Muscle of leg (tissue), 16 donors: ENCODE measurements at places on chromosomes 16 and 17. TPM values are rescaled to one million over a fixed set of nuclear protein-coding genes. Genes with fewer than 3 reads are reported as not detected.
A peak's percentile ranks its signal among the peaks of the same experiment; 100 is the strongest.

DNA sequence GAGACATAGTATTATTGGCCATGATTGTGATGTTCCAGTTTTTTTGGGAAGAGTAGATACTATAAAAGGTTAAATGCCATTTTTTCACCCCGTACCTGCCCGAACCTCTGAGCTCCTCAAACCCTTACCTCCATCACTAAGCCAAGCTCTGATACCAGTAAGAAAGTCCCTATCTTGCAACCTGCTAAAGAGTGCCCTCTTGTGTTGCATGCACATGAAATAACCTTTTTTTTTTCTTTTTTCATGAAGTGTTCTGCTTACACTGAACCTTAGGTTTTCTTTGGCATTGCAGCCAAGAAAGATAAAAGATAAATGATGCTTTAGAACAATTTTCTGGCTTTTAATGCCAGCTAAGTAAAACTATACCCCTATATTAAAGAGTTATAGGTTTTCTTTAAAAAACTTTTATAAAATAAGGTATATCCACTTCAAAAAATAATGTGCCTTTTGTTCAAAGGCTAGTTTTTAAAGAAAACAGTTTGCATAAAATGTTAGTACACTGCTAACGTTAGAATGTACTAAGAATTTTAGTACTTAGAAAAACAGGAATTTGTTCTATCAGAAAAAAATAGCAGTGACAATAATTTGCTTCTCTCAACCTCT lies 295.3 kb upstream of the PMFBP1 start:
- H3K4me1 ChIP-seq, result no peaks in the 10 kb centered on the region
- H3K4me3 ChIP-seq, result no peak overlapping the region
- no peaks in the 10 kb centered on the region for H3K36me3 ChIP-seq
- H3K27me3 ChIP-seq, result no peaks in the 10 kb centered on the region
- peak; percentile 39 for DNase-seq

GRCh38 chr17:67323445-67323844 lies 42.9 kb downstream of the PSMD12 start:
- H3K36me3 ChIP-seq, result no peaks in the 10 kb centered on the region
- H3K27ac ChIP-seq, result no peak overlapping the region
- H3K27me3 ChIP-seq, result no peaks in the 10 kb centered on the region
- no peak for DNase-seq
- H3K4me1 ChIP-seq, result no peaks in the 10 kb centered on the region

DNA sequence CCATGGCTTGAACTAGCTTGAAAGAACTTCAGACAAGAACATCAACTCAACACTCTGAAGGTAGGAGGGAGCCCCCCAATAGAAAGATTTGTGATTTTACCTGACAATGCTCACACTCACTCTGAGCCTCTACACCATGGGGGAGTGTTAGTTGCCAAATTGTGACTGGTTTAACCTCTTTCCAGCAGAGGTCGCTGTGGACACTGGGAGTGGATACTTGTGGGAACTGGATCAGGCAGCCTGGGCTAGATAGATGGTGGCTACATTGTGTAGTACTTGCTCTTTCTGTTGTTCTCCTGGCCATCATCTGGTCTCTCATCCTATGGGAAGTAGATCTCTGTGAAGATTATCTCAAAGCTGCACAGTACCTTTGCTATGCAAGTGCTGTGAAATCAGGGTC lies 2.9 kb downstream of the SMPD3 start:
- no peak overlapping the region for H3K4me3 ChIP-seq
- H3K4me1 ChIP-seq, result peaks cover 22% of the 10 kb centered on the region
- peaks cover 28% of the 10 kb centered on the region for H3K27me3 ChIP-seq

DNA sequence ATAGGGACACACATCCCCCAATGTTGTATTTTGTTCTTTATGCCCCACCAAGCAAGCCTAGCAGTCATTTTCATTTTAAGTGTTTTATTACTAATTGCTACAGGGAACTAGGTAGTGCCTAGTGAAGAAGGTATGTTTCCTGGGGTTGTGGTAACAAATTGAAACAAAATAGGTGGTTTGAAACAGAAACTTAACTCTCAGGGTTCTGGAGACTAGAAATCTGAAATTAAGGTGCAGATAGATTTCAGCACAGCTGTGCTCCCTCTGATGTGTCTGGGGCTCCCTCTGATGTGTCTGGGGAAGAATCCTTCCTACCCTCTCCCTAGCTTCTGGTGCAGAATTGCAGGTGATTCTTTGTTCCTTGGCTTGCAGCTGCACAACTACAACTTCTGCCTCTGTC lies 390.1 kb downstream of the ZFHX3 start:
- DNase-seq, result no peak
- H3K4me3 ChIP-seq, result no peak overlapping the region
- H3K27ac ChIP-seq, result no peak overlapping the region

- no peak for DNase-seq
- no peak overlapping the region for H3K27ac ChIP-seq
- H3K4me1 ChIP-seq, result peaks cover 8% of the 10 kb centered on the region
- no peak overlapping the region for H3K4me3 ChIP-seq
- no peaks in the 10 kb centered on the region for H3K36me3 ChIP-seq
Measured at GRCh38 chr16:82935766-82936165, 309.0 kb downstream of the CDH13 start.

GRCh38 chr16:29862383-29862883 lies 593 bp downstream of the CDIPT start:
- peaks cover 12% of the 10 kb centered on the region for H3K4me1 ChIP-seq
- peak; percentile 33 for DNase-seq
- H3K36me3 ChIP-seq, result peaks cover 28% of the 10 kb centered on the region
- peak overlapping the region; percentile 85 for H3K4me3 ChIP-seq

DNA sequence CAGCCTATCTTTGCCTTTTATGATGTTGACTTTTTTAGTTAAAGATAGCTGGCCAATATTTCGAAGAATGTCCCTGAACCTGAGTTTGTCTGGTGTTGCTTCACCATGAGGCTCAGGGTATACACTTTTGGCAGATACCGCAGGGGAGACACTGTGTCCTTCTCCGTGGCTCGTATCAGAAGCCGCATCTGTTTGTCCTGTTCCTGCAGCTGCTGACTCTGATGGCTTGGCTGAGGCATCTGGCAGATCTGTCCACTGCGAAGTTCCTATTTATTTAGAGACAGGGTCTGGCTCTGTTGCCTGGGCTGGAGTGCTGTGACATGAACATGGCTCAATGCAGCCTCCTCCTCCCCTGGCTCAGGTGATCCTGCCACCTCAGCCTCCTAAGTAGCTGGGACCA lies 93.5 kb downstream of the CRISPLD2 start:
- H3K36me3 ChIP-seq, result no peaks in the 10 kb centered on the region
- no peak overlapping the region for H3K27ac ChIP-seq
- DNase-seq, result peak; percentile 81
- H3K4me1 ChIP-seq, result peaks cover 34% of the 10 kb centered on the region

- no peak for DNase-seq
- no peaks in the 10 kb centered on the region for H3K27me3 ChIP-seq
- H3K27ac ChIP-seq, result no peak overlapping the region
- no peaks in the 10 kb centered on the region for H3K4me1 ChIP-seq
Measured at GRCh38 chr16:89522287-89522686, 14.1 kb downstream of the SPG7 start.

Gene BRICD5
- 5.8 TPM for total RNA-seq

- no peak overlapping the region for H3K27ac ChIP-seq
- DNase-seq, result no peak
- H3K27me3 ChIP-seq, result no peaks in the 10 kb centered on the region
- no peaks in the 10 kb centered on the region for H3K36me3 ChIP-seq
Measured at GRCh38 chr17:1582374-1582773, 19.8 kb upstream of the PITPNA start.

- H3K4me1 ChIP-seq, result peaks cover 7% of the 10 kb centered on the region
- no peaks in the 10 kb centered on the region for H3K36me3 ChIP-seq
- H3K27me3 ChIP-seq, result no peaks in the 10 kb centered on the region
- H3K4me3 ChIP-seq, result no peak overlapping the region
Measured at GRCh38 chr16:56337131-56337857, 88.1 kb downstream of the AMFR start.

GRCh38 chr16:53756275-53756996 lies 52.5 kb downstream of the FTO start:
- H3K27ac ChIP-seq, result no peak overlapping the region
- H3K27me3 ChIP-seq, result no peaks in the 10 kb centered on the region
- peaks cover 2% of the 10 kb centered on the region for H3K4me1 ChIP-seq
- no peak overlapping the region for H3K4me3 ChIP-seq

GRCh38 chr16:50152351-50152806 lies 727 bp upstream of the TENT4B start:
- H3K4me1 ChIP-seq, result peaks cover 16% of the 10 kb centered on the region
- peak overlapping the region; percentile 71 for H3K4me3 ChIP-seq
- no peaks in the 10 kb centered on the region for H3K27me3 ChIP-seq
- DNase-seq, result no peak
- peak overlapping the region; percentile 94 for H3K27ac ChIP-seq

Gene OTOA
- 0.13 TPM for total RNA-seq

Gene TRPV3
- total RNA-seq, result 1.2 TPM

Gene KRT14
- 0.04 TPM for total RNA-seq

Gene UNC13D
- 3.4 TPM for total RNA-seq

GRCh38 chr17:63500543-63501390 lies 22.4 kb upstream of the KCNH6 start:
- no peak overlapping the region for H3K27ac ChIP-seq
- H3K4me3 ChIP-seq, result no peak overlapping the region
- no peaks in the 10 kb centered on the region for H3K36me3 ChIP-seq
- DNase-seq, result no peak
- H3K27me3 ChIP-seq, result peaks cover 13% of the 10 kb centered on the region

DNA sequence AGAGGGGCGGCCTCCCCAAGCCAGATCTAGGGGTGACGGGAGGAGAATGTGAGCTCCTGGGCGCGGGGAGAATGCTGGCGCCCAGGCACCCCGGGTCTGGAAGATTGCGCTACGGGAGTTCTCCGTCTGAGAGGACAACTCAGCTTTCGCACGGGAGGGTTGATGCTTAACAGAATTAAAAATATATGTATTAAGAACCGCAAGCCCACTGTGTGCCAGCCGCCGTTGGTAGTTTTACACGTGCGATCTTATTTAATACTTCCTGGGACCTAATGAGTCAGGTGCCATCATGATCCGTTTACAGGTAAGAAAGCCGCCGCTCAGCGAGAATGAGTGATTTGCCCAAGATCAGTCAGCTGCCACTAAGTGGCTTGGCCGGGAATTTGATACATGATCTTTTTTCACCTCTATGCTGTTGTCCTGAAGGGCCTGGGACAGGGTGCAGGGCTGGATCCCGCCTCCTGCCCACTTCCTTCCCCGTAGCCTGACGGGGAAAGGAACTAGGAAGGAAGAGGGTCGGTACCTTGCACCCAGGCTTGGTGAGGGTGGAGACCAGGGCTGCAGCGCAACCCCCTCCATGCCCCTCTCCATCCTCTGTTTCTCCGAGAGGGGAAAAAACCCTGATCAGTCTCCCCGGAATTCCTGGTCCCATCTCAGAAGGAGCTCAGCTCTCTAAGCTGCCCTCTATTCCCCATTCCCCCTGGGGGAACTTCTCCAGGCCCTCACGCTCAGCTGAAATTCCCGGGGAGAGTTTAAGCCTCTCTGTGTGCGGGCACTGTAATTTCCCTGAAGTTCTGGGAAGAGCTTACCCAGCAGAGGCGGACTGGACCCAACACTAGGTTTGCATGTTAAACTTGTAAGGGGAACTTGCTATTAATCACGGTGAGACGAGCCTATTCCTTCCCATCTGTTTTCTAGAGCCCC lies 983 bp downstream of the VAT1L start:
- H3K4me1 ChIP-seq, result peaks cover 14% of the 10 kb centered on the region
- H3K27me3 ChIP-seq, result peaks cover 42% of the 10 kb centered on the region
- no peak overlapping the region for H3K27ac ChIP-seq
- H3K36me3 ChIP-seq, result no peaks in the 10 kb centered on the region
- H3K4me3 ChIP-seq, result peak overlapping the region; percentile 36

DNA sequence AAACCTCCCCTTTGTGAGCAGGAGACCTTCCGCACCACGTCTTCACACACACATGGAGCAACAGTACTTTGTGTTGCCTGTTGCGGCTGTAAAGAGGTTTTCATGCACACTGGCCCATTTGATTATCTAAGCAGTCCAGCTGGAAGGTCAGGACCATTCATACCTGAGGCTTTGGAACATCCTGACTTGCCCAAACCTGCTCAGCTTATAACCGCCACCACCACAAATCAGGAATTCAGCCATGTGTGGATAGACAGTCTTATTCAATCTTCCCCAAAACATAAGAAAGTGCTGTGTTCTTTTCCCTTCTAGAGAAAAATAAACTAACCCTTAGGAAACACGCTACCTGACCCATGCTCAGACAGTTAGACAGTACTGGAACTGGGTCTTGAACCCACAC lies 81.6 kb upstream of the XYLT1 start:
- no peaks in the 10 kb centered on the region for H3K36me3 ChIP-seq
- DNase-seq, result no peak
- no peak overlapping the region for H3K4me3 ChIP-seq
- no peak overlapping the region for H3K27ac ChIP-seq
- peaks cover 4% of the 10 kb centered on the region for H3K27me3 ChIP-seq
- H3K4me1 ChIP-seq, result no peaks in the 10 kb centered on the region

GRCh38 chr16:26563018-26563417 lies 503.7 kb upstream of the C16orf82 start:
- no peak overlapping the region for H3K27ac ChIP-seq
- no peaks in the 10 kb centered on the region for H3K27me3 ChIP-seq
- H3K4me1 ChIP-seq, result no peaks in the 10 kb centered on the region

DNA sequence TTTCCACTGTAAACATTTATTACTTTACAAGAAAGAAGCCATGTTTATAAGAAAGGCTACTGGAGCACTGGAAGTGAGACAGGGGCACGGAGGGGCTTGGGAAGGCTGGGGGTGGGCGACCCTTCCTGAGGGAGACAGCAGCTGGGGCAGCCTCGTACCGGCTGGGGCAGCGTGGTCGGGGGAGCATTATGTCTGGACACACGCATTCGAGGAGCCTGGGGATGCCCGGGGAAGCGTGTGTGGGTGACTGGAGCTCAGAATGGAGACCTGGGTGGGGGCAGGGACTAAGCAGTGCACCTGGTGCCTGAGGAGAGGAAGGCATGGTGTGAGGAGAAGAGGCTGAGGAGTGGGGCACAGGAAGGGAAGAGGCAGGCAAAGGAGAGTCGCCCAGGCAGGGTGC lies 64.5 kb downstream of the SRCIN1 start:
- DNase-seq, result no peak
- no peak overlapping the region for H3K27ac ChIP-seq
- H3K36me3 ChIP-seq, result no peaks in the 10 kb centered on the region
- no peak overlapping the region for H3K4me3 ChIP-seq

Gene VAT1L
- total RNA-seq, result 1.9 TPM

DNA sequence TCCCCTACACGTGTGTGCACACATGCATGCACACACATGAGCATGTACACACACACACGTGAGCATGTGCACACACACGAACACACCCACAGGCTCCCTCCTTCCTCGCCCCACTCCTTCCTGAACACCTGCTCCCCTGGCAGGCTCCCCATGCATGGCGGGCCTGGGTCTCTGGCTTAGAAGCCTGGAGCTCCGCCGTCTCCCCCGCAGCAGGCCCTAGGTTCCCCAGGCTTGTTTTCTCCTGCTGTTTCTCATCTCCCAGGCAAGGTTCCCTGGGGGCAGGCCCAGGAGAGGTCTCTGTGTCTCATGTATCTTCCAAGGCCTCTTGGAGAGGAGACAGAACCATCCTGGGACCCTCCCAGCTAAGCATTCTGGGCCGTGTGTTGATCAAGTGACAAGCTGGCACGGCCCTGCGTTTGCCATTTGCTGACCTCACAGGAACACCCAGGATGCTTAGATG lies 202.3 kb upstream of the CIBAR2 start:
- no peaks in the 10 kb centered on the region for H3K27me3 ChIP-seq
- H3K36me3 ChIP-seq, result no peaks in the 10 kb centered on the region
- no peak overlapping the region for H3K4me3 ChIP-seq
